ENCODE measurements at places on chromosomes 3 and 15. TPM values are rescaled to one million over a fixed set of nuclear protein-coding genes. Genes with fewer than 3 reads are reported as not detected.

GRCh38 chr3:42402394-42403096 is 7.9 kb downstream of the LYZL4 start:
- DNase-seq = no peak

GRCh38 chr3:127136706-127137105 is 56.2 kb upstream of the PRR23E start:
- DNase-seq = no peak

DNA sequence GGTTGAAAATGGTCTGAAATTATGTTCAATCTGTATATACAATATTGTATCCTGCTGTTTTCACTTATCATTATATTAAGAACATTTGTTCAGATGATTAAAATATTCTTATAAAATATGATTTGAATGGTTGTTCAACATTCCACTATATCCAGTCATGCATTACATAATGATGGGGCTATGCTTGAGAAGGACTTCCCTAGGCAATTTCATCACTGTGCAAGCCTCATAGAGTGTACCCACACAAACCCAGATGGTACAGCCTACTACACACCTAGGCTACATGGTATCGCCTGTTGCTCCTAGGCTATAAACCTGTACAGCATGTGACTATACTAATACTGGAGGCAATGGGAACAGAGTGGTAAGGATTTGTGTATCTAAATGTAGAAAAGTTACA is 30.5 kb downstream of the SLC7A14 start:
- no peak for DNase-seq

- no peak for DNase-seq
Measured at GRCh38 chr15:82305621-82306048, 43.0 kb downstream of the SAXO2 start.

- DNase-seq = no peak
Measured at GRCh38 chr15:66216806-66217205, 36.7 kb downstream of the MEGF11 start.

- DNase-seq = peak; percentile 21
Measured at GRCh38 chr3:125212091-125212508, 448 bp downstream of the SLC12A8 start.

- DNase-seq = no peak
Measured at GRCh38 chr15:64122936-64123351, 27.2 kb downstream of the SNX1 start.

- no peak for DNase-seq
Measured at GRCh38 chr3:47594792-47595191, 16.1 kb upstream of the CSPG5 start.

GRCh38 chr15:75032395-75032794 is 9.0 kb downstream of the PPCDC start:
- no peak for DNase-seq

GRCh38 chr3:10363935-10364334 is 43.0 kb upstream of the SEC13 start:
- no peak for DNase-seq

- DNase-seq = no peak
Measured at GRCh38 chr3:136329593-136329992, 79.5 kb downstream of the PCCB start.

DNA sequence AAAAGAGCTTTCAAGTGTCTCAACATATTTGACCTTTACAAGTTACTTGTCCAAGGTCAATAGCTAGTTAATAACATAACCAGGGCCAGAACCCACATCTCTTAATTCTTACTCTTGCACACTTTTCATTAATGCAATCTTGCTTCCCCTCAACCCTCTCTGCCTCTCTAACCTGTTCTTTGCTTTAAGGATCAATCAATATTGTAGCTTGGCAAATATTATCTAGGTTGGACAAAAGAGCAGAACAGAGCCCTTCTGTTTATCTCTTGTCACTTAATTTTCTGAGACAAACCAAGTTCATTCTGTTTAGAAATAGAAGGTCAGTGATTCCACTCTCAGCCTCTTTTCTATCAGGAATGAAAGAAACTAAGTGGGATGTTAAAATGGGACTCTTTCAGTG is 180.5 kb downstream of the USP13 start:
- no peak for DNase-seq

Gene MCF2L2
- total RNA-seq = 1.5 TPM

Gene RHCG
- total RNA-seq = not detected

Gene FBXL2
- total RNA-seq = 8.8 TPM
